Germinal center (tissue), 1 donor: ENCODE measurements at places on chromosomes 2 and 18.
A peak's percentile ranks its signal among the peaks of the same experiment; 100 is the strongest.

GRCh38 chr2:39432701-39433100 lies 4.4 kb downstream of the MAP4K3 start:
- DNase-seq = no peak

DNA sequence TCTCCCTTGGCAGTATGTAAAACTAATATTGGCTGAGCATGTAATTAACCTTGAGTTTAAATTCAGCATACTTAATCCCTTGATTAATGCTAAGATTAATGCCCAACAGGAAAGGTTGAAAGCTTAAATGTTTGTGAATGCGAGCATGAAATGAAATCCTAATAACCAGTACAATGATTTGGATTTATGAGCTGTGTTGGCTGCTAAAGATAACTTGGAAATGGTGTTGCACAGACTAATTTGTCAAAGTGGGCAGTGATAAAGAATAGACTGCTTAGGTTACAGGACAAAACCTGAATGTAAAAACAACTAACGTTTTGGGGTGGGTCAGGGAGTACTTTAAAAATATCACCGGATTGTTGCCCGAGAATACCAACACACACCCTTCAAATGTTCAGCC lies 70.6 kb downstream of the MGAT5 start:
- DNase-seq = no peak

- no peak for DNase-seq
These were observed 188.0 kb upstream of the PARD3B start for GRCh38 chr2:204357286-204357685.

DNA sequence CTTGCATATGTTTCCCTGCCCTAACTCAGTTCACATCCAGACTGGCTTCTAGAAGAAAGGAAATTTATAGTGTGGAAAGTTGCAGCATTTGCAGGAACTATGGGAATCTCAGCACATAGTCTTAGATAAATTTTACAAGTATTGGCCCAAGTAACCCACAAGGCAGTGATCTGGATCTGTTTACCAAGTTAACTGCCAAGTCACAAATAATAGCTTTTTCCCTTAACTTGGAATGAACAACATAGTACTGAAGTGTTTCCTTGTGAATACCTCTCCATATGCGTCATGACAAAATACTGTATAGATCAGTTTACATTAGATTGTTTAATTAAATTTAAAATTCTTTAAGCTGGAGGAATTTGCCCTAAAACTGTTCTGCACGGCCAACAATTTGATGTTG lies 255.8 kb upstream of the EPAS1 start:
- no peak for DNase-seq

DNA sequence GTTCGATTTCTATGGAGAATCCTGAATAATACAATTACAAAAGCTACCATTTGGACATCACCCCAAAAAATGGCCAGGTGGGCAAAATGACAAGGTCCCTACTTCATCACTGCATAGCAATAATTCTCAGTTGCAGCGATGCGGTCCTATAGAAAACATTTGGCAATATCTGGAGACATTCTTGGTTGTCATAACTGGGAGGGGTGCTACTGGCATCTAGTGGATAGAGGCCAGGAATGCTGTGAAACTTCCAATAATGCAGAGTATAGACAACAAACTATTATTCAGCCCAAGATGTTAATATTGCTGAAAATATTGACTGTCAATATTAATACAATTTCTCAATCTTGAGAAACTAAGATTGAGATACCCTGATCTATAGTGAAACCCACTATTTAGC lies 637.8 kb upstream of the PKDCC start:
- no peak for DNase-seq

DNA sequence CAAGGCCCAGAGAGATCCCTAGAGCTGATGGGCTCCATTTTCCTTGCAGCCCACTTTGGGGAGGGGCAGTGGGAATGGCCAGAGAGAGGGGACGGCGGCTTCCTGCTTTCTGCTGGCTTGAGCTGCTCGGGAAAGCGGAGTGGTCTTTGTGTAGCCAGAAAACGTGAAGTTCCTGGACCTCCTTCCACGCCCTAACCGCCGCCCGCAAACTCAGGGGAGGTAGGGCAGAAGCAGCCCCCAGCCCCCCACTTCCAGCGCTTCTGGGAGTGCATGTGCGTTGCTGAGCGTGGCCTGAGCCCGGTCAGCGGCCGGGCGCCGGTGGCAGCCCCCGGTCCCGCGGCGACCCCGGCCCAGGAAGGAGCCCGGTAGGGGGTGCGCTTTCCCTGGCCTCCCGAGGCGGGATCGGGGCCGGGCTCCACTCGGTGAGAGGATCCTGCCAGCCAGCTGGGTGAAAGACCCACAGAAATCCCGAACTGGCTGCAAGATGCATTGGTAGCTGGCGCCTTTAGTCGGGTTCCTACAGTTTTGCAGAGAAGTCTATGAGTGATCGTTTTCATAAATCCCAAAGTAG lies 25.3 kb upstream of the BOD1L2 start:
- no peak for DNase-seq

- DNase-seq = peak; percentile 61
These were observed 4.9 kb upstream of the STK17B start for GRCh38 chr2:196176142-196176738.

DNA sequence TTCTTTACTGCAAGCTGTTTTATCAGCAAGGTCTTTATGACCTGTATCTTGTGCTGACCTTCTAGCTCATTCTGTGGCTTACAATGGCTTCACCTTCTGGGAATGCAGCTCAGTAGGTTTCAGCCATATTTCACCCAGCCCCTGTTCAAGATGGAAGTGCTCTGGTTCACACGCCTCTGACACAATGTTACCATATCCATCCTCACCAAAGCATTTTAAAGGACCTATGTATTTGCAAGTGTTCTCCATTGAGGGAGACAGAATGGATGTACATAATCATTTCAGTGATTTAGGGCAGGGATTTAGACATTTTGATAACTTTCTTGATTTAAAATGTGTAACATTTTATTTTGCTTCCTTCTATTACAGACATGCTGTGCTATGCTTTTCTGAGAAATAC lies 182.3 kb upstream of the FN1 start:
- no peak for DNase-seq

DNA sequence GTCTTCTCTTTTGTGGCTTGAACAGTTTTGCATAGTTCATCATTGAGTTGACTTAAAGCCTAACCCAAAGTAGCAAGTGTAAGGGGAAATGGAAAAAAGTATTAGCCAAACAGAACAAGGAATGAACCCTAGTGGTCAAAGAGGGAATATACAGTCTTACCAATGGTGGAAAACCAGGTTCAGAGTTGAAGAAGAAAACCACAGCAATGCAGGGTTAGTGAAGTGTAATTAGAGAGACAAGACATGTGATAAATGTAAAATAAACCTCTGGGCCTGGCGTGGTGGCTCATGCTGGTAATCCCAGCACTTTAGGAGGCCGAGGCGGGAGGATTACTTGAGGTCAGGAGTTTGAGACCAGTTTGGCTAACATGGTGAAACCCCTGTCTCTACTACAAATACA lies 2.4 kb downstream of the TTN start:
- peak; percentile 63 for DNase-seq

GRCh38 chr2:161199912-161200701 lies 39.9 kb downstream of the TANK start:
- peak; percentile 21 for DNase-seq

DNA sequence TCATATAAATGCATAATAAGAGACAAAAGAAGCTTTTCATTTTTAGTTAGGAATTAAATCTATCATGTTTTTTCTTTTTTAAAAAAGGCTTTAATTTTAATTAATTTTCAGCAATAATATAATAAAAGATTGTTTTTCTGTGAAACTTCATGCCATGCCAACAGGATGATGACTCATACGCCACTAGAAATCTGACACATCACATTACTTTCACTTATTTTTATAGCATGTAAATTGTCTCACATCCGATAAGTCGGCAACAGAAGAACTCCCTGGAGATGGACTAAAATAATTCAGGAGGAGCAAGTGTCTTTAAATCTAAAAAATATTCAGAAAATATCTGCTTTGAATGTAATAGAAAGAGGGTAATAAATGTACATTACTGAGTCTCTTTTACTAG lies 1024.2 kb upstream of the ACVR2A start:
- no peak for DNase-seq

DNA sequence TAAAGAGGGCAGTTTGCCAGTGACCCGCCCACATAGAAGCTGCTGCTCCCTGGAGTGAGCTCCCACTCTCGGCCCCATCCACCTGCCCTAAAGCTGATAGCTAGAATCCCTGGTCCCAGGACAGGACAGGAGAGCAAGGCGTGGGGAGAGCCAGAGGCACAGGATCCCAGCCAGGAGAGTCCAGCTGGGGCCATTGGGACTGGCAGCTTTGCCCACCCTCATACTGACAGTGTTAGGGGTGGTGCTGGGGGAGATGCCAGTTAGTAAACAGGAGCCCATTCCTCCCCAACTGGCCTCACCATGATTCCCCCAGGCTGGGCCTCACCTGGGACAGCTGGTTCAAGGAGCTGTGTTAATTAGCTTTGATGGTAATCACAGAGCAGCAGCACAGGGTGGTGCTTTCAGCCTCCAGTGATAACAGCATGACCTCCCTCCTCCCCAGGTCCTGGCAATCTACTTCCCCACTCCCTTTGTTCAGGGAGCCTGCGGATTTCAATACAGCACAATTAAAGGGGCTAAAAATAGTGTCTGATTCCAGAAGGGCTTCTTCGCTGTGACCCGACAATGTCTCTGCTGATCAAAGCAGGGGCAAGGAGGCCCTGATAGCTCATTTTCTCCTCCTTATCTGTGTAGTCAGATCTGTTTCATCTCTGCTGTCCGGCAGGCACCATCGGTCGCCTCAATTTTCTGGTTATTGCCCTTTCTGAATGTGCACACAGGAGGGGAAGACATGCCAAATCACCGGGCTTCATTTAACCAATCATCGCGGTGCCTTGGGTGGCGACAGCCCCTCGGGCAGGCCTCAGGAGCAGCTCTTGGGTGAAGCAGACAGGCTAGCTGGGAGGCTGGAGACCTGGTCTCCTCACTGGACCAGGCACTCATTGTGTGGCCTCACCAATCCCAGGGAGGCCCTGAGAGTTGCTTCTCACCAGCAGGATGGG lies 119.9 kb upstream of the TEX51 start:
- no peak for DNase-seq

DNA sequence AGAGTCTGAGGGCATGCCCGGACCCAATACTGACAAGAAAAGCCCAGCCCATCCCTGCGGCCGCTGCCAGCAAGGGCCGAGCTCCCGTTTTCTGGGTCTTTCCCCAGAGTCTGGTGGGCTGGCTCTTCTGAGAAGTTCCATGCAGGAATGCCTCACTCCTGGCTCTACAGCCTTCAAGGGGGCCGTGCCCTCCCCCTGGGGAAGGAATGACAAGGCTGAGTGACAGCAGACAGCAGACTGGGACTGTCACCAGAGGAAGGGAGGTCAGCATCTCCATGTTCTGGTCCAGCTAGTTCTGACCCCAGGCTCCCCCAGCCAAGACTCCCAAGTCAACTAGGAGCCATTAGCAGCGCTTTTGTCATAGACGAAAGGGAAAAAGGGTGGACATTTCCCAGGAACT lies 13.0 kb upstream of the SEMA4C start:
- DNase-seq = no peak

DNA sequence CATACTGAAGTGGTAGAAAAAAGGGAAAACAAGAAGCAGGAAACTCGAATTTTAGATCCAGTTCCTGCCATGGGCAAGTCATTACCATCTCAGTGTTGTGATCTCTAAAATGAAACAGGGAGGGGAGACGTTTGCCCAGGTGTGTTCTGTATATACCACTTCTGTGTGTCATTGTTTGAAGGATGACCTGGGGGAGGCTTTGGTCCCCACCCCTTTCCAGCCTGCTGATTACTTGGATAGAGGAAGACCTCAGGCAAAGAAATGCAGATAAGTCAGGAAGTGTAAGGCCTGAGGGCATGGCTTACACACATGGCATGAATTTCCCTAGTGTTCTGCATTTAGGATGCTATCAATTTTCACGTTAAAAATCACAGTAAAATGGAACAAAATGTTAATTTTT lies 205.2 kb upstream of the CXCR4 start:
- no peak for DNase-seq

GRCh38 chr2:161237392-161238264 lies 70.6 kb upstream of the PSMD14 start:
- DNase-seq = no peak

DNA sequence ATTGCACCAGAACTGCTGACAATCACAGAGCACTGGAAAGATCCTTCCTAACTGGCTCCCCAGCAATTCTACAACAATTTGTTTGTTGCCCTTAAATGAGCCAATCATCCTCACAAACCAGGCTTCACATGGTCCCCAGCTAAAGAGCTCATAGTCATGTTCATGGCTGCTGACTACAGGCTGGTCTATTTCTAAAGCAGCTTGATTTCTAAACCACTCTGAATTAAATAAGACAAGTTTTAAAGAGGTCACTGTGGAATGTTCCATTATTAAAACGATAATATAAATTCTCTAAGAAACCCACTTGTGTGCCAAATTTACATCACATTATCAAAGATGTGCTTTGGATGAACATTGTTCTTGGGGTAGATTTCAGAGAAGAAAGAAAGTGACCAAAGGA lies 110.7 kb downstream of the COPS8 start:
- no peak for DNase-seq

DNA sequence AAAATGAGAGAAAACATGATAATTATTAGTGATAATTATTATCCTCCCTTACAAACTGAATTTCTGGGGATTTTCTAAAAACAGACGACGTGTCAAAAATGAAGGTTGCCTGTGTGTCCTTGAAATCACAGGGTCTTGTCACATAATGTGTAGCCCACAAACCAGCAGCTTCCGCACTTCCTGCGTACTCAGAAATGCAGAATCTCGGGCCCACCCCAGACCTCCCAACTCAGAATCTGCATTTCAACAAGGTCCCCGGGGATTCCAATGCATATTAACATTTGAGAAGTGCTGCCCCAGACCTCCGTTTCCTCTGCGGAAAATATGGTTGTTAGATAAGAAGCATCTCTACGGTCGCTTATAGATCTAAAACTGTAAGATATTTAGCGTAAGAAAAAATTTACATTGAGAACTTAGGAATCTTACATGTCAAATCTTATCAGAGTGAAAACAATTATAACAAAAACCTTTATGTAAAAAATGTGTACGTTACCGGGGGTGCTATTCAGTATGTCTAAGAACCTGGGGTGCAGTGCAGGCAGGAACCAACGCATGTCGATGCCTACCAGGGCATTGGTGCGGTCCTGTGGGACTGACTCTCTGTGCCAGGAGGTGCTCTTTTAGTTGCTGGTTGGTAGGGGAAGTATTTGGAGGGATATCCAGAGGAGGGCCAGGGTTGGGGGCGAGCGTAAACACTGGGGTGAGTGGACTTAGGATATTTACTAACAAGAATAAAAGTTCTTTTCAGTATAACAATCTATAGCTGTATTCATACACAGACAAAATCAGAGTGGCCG lies 15.2 kb downstream of the CDKL4 start:
- DNase-seq = peak; percentile 25

DNA sequence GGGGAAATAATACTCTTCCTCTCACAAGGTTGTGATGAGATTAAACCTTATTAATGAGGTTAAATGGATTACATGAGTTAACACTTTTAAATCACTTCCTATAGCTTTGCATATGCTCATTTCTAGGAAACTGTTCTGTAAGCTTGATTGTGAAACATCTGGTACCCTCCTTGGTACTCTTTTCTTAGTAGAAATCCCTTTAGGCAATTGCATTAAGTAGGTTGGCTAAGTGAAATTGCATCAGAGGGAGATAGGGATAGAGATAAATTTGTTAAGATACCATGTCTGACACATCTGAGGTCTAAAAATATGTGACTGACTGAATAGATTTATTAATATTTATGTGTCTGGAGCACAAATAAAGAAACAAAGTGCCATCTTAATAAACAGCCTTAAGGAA lies 275.9 kb upstream of the MAP2 start:
- DNase-seq = no peak

- no peak for DNase-seq
These were observed 328.5 kb downstream of the FIGN start for GRCh38 chr2:163407296-163407695.
